Nephron progenitor cell (in vitro differentiated cells): ENCODE measurements at places on chromosomes 2 and 18.
A peak's percentile ranks its signal among the peaks of the same experiment; 100 is the strongest.

DNA sequence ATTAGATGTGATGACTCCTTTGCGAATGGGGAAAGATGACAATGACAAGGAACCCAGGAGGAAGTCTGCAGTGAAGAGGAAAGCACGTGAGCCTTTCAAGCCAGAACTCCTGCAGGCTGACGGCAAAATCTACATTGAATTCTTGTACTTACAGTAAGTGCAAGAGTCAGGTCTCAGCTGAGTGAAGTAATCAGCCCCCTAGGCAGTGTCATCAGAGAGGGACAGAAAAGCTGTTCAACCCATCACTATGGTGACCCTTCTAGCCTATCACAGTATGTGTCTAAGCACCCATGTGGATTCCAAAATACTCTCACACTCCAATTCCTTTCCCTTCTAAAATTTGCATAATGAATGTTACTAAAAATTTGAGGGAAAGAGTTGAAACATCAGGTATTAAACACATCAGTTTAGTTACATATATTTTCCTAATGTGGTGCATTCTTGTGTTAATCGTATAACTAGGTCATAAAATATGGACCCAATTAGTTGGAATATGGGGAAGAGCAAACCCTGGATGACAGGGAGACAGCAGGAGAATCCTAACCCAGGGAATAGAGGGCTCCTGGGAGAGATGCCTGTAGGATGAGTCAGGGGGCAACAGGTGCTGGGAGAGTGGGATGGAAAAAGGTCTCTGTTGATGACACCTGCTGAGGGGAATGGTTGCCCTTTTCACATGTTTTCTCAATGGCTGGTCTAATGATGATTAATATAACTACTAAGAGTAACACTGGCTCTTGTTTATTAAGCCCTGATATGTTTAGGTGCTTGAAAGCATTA lies 39.5 kb downstream of the VWC2L start:
- no peaks in the 10 kb centered on the region for H3K36me3 ChIP-seq
- H3K4me1 ChIP-seq: no peaks in the 10 kb centered on the region
- DNase-seq: no peak
- H3K27ac ChIP-seq: no peak overlapping the region
- H3K27me3 ChIP-seq: no peaks in the 10 kb centered on the region

GRCh38 chr2:12070581-12070980 lies 324.1 kb downstream of the LPIN1 start:
- H3K36me3 ChIP-seq: no peaks in the 10 kb centered on the region
- H3K27ac ChIP-seq: no peak overlapping the region
- no peak for DNase-seq
- no peaks in the 10 kb centered on the region for H3K27me3 ChIP-seq
- H3K4me3 ChIP-seq: no peak overlapping the region

- peaks cover 20% of the 10 kb centered on the region for H3K4me1 ChIP-seq
- H3K27ac ChIP-seq: no peak overlapping the region
- no peak overlapping the region for H3K4me3 ChIP-seq
- DNase-seq: no peak
- H3K27me3 ChIP-seq: peaks cover 6% of the 10 kb centered on the region
- no peaks in the 10 kb centered on the region for H3K36me3 ChIP-seq
Observed at GRCh38 chr2:219918254-219918653, 290.8 kb downstream of the SLC4A3 start.

- peaks cover 9% of the 10 kb centered on the region for H3K4me1 ChIP-seq
- H3K27me3 ChIP-seq: peaks cover 2% of the 10 kb centered on the region
- H3K27ac ChIP-seq: peak overlapping the region; percentile 42
- H3K4me3 ChIP-seq: no peak overlapping the region
Observed at GRCh38 chr2:148493822-148494563, 150.6 kb upstream of the EPC2 start.

- H3K4me1 ChIP-seq: no peaks in the 10 kb centered on the region
- DNase-seq: no peak
- H3K27ac ChIP-seq: no peak overlapping the region
- no peak overlapping the region for H3K4me3 ChIP-seq
- peaks cover 25% of the 10 kb centered on the region for H3K36me3 ChIP-seq
- H3K27me3 ChIP-seq: no peaks in the 10 kb centered on the region
Observed at GRCh38 chr18:22946217-22946616, 13.1 kb downstream of the RBBP8 start.

GRCh38 chr18:69872661-69873060 lies 75.0 kb downstream of the CD226 start:
- DNase-seq: no peak
- H3K36me3 ChIP-seq: no peaks in the 10 kb centered on the region
- peaks cover 15% of the 10 kb centered on the region for H3K4me1 ChIP-seq
- H3K4me3 ChIP-seq: no peak overlapping the region
- no peaks in the 10 kb centered on the region for H3K27me3 ChIP-seq

GRCh38 chr18:69599377-69599776 lies 198.7 kb downstream of the DOK6 start:
- H3K4me3 ChIP-seq: no peak overlapping the region
- H3K36me3 ChIP-seq: peaks cover 50% of the 10 kb centered on the region
- no peak for DNase-seq
- no peaks in the 10 kb centered on the region for H3K4me1 ChIP-seq
- H3K27ac ChIP-seq: no peak overlapping the region

GRCh38 chr2:59046401-59047372 lies 805.6 kb upstream of the FANCL start:
- DNase-seq: no peak
- H3K4me1 ChIP-seq: no peaks in the 10 kb centered on the region
- no peaks in the 10 kb centered on the region for H3K27me3 ChIP-seq
- H3K4me3 ChIP-seq: no peak overlapping the region
- H3K27ac ChIP-seq: no peak overlapping the region
- no peaks in the 10 kb centered on the region for H3K36me3 ChIP-seq

DNA sequence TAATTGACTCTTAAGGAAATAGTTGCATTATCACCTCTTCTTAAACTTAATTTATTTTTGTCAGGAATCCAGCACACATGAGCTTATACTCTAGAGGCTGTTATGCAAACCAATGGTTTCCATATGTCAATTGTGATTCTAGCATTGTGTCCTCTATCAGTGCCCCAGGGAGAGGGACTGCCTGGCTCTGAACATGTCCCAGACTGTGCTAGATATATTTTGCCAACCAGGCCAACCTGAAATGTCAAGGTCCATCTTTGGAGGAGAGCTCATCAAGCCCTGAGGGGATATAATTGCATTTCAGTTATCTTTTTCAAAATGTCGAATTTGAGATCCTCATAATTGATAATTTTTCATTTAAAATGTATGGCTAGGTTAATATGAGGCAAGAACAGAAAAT lies 34.2 kb downstream of the HNMT start:
- H3K36me3 ChIP-seq: peaks cover 11% of the 10 kb centered on the region
- H3K27ac ChIP-seq: no peak overlapping the region
- H3K27me3 ChIP-seq: no peaks in the 10 kb centered on the region
- H3K4me3 ChIP-seq: no peak overlapping the region
- no peak for DNase-seq
- no peaks in the 10 kb centered on the region for H3K4me1 ChIP-seq

- H3K4me3 ChIP-seq: no peak overlapping the region
- DNase-seq: no peak
- peaks cover 4% of the 10 kb centered on the region for H3K4me1 ChIP-seq
- H3K27ac ChIP-seq: peak overlapping the region; percentile 52
- no peaks in the 10 kb centered on the region for H3K36me3 ChIP-seq
- H3K27me3 ChIP-seq: no peaks in the 10 kb centered on the region
Observed at GRCh38 chr18:3889803-3890202, 439.8 kb downstream of the TGIF1 start.
